ENCODE measurements at places on chromosomes 16 and 17.
A peak's percentile ranks its signal among the peaks of the same experiment; 100 is the strongest.

GRCh38 chr17:64739316-64740058, 77.4 kb upstream of the SMURF2 start:
- no peak for DNase-seq

GRCh38 chr17:3928406-3928805, 12.1 kb upstream of the P2RX1 start:
- DNase-seq, result no peak

GRCh38 chr16:383326-384051, 1.7 kb upstream of the PGAP6 start:
- DNase-seq, result peak; percentile 68

GRCh38 chr16:27973678-27974077, 89.8 kb downstream of the GSG1L start:
- DNase-seq, result no peak

GRCh38 chr17:1492249-1493206, at the start of gene MYO1C:
Gene MYO1C (minus strand): TSS chr17:1492686. CDS start chr17:1492487, 199 bp downstream.
- no peak for DNase-seq

DNA sequence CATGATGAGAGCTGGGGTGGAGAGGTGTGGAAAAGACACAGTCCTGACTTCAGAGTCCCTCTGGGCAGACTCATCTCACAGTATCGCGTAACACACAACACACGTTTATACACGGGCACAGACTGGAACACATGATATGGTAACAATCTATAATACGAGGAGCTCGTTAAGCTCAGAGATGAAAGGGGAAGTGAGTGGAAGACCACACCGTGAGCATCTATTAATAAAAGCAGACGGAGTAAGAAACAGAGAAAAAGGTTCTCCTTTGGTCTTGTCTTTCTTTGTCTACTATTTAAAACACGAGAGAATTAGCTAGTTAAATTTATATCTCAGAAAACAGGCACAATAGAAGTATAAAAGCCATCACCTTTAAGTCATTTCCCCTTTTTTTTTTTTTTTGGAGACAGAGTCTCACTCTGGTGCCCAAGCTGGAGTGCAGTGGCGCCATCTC, 13.5 kb downstream of the ANKRD11 start:
- DNase-seq, result no peak

DNA sequence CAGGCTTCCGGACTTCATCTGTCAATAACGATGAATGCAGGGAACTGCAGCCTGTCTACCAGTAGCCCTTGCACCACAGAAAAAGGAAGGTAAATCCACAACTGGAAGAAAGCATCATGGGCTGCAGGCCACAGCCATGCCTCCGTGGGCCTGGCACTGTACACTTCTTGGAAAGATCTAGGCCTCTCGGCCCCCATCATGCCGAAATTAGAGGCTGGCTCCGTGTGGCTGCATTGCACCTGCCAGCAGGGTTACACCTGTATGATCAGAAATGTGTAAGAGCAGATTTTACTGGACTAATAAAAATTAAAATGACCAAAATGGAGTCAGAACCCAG, 52.2 kb downstream of the SDK2 start:
- no peak for DNase-seq

- DNase-seq, result no peak
Observed at GRCh38 chr17:40327244-40327729, 18.3 kb downstream of the RARA start.

- DNase-seq, result no peak
Observed at GRCh38 chr16:49283376-49284049, 1.9 kb upstream of the CBLN1 start.

- no peak for DNase-seq
Observed at GRCh38 chr16:87740441-87740840, 25.3 kb downstream of the KLHDC4 start.

DNA sequence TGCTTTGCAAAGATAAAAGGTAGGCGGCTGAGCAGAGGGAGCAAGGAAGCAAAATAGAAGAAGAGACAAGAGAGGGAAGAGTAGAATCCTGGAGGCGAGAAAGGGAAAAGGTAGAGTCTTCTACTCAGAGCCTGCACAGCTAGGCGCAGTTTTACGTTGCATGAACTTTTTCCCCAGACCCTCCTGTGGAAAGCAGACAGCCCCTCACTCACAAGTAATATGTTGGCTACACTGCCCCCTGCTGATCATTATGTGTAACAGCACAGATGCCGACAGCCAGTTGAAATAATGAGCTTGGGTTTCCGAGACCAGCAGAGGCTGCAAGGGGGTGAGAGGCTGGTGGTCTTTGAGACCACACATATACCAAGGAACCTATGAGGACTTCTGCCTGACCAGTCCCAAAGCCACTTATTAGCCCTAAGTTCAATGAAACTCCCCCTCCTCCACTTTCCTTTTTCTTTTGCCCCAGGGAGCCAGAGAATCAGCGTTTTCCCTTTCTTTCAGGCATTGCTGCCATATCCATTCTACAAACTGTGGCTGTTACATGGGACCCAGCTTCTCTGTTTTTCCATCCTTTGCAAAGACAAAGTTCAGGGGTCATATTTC, 22.5 kb upstream of the CMTR2 start:
- peak; percentile 19 for DNase-seq

DNA sequence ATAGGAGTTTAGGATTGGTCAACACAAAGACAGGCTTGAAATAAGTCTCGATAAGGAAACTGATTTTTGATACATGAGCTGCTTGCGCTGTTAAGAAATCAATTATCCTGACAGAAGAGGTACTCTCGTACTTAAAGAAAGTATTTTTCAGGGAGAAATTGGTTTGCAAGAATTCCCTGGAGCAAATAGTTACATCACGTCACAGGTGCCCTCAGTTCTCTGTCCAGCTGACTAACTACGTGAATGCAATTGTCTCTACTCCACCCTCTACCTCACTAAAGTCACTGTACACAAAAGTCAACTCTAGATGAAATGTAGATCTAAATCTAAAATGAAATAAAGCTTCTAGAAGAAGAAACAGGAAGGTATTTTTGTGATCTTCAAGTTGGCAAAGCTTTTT, 130.6 kb upstream of the KCNJ16 start:
- DNase-seq, result no peak

GRCh38 chr16:1180549-1181403, 27.9 kb downstream of the CACNA1H start:
- no peak for DNase-seq
